ENCODE measurements at places on chromosomes 13 and 19. TPM values are rescaled to one million over a fixed set of nuclear protein-coding genes. Genes with fewer than 3 reads are reported as not detected.

The CGB8 gene
- 0.25 TPM for total RNA-seq

The ZNF470 gene
- total RNA-seq, result 1.5 TPM

The ZIC5 gene
- total RNA-seq, result under 0.01 TPM

The MADCAM1 gene
- 0.13 TPM for total RNA-seq

The CALR gene
- 1,118 TPM for total RNA-seq
